ENCODE measurements at places on chromosomes 3 and 15. TPM values are rescaled to one million over a fixed set of nuclear protein-coding genes. Genes with fewer than 3 reads are reported as not detected.

The PRR20G gene
- 0.14 TPM for total RNA-seq

The INKA1 gene
- total RNA-seq = 2.0 TPM

The ANKRD34C gene
- total RNA-seq = not detected

The LRRIQ4 gene
- total RNA-seq = not detected

The ITGA11 gene
- total RNA-seq = 4.9 TPM

The LMAN1L gene
- not detected for total RNA-seq

The GUCA1C gene
- total RNA-seq = not detected

The RTP3 gene
- not detected for total RNA-seq

The PLCB2 gene
- total RNA-seq = 0.69 TPM

The FOXB1 gene
- total RNA-seq = not detected

The SLC28A2 gene
- total RNA-seq = not detected

The CD200 gene
- total RNA-seq = not detected

The AADACL2 gene
- total RNA-seq = not detected

The MESP1 gene
- 6.8 TPM for total RNA-seq

The VWA5B2 gene
- total RNA-seq = 0.44 TPM

The DUOX2 gene
- 0.04 TPM for total RNA-seq

The NRROS gene
- total RNA-seq = not detected

The DNAH1 gene
- total RNA-seq = 0.99 TPM

The IQCH gene
- 3.5 TPM for total RNA-seq

The SYNPR gene
- total RNA-seq = not detected

The NR1I2 gene
- total RNA-seq = not detected

The ECE2 gene
- not detected for total RNA-seq
